ENCODE measurements at places on chromosomes 3 and 15. TPM values are rescaled to one million over a fixed set of nuclear protein-coding genes. Genes with fewer than 3 reads are reported as not detected.

PML gene
- total RNA-seq: 138 TPM

CYP19A1 gene
- 0.54 TPM for total RNA-seq

LMAN1L gene
- not detected for total RNA-seq

GRCh38 chr15:59611276-59612260 lies at the start of gene GCNT3:
TSS of gene GCNT3 (plus strand) at chr15:59611783. CDS start at chr15:59618239, 6,456 bp downstream.
- DNase-seq: no peak

DNA sequence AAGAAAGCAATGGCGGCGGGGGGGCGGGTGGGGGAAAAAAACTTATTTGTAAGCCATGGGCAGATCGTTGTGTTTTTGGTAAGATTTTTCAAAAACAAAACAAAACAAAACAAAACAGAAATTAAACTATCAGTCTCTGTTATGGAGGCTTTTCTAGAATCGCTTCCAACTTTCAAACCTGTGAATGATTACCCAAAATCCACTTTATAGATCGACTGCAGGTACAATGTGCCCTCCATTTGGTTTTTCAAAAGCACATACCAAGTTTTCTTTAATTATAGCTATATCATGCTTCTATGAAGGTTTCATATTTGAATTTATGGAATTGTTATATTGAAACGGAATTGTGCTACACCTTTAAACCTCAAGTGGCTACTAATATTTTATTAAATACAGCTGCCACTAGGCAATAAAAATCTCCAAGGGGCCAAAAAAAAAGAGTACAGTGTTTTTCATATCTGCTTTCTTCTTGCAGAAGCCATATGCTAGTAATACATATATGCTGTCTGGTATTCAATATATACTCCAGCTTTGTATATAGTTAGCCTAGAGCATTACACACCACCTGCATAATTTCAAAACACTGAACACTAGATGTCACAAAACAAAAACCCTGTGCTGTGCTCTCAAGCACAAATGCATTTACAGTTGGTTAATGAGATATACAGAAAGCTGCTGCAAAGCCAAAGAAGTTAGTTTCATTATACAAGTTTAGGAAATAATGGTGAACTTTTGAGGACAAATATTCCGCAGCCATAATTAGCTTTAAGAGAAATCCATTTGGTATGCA lies 683.8 kb upstream of the NR2F2 start:
- DNase-seq: no peak

- no peak for DNase-seq
These were observed 256.0 kb downstream of the OCA2 start for GRCh38 chr15:27843146-27843545.

DNA sequence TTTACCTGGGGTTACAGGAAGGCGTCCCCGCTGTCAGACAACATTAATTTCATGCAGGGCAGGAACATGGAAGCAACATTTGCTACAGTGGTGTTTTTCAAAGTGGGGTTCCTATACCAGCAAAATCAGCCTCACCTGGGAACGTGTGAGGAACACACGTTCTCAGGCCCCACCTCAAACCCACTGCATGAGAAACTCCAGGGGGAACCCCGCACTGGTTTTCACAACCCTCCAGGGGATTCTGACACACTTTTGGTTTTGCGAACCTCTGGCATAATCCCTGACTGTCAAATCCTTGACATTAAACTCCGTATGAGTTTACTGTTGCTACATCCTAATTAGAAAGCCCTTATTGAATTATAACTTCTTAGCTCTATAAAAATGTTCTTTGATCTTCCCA lies 127.7 kb downstream of the LRRK1 start:
- no peak for DNase-seq

GRCh38 chr3:125119752-125120378 lies 64.1 kb upstream of the HEG1 start:
- no peak for DNase-seq

Data from thoracic aorta (tissue), 2 donors.